ENCODE measurements at places on chromosomes 16 and 17.

GRCh38 chr16:56300891-56301850, 109.9 kb downstream of the GNAO1 start:
- DNase-seq, result peak; percentile 84

GRCh38 chr16:30447512-30448226, 2.0 kb upstream of the SEPHS2 start:
- DNase-seq, result no peak

- DNase-seq, result no peak
These were observed 151.1 kb upstream of the NOL11 start for GRCh38 chr17:67566656-67567055.

- DNase-seq, result no peak
These were observed 77.0 kb downstream of the MYH11 start for GRCh38 chr16:15779664-15780351.

GRCh38 chr17:83010206-83011200, 68.9 kb upstream of the METRNL start:
- DNase-seq, result peak; percentile 67

DNA sequence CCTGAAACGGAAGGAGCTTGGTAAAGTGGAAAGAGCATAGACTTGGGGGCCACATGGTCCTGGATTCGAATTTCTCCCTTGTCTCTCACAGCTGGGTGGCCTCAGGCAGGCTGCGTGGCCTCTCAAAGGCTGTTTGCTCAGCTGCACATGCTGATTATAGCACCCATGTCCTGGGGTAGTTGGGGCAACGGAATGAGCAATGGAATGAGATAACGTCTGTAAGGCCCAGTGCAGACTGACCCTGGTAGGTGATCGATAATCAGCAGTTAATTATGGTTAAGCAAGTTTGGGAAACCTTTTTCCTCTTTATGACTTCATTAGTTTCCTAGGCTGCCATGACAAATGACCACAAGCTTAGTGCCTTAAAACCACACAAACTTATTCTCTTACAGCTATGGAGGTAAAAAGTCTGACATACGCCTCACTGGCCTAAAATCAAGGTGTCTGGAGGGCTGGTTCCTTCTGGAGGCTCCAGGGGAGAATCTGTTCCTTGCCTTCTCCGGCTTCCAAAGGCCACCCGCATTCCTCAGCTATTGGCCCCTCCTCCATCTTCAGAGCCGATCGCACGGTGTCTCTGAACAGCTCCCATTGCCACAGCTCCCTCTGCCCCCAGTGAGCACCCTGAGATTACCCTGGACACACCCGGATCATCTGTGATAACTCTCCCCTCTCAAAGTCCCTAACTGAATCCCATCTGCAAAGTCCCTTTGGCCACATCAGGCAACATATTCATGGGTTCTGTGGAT, 294.9 kb upstream of the FOXF1 start:
- peak; percentile 64 for DNase-seq

DNA sequence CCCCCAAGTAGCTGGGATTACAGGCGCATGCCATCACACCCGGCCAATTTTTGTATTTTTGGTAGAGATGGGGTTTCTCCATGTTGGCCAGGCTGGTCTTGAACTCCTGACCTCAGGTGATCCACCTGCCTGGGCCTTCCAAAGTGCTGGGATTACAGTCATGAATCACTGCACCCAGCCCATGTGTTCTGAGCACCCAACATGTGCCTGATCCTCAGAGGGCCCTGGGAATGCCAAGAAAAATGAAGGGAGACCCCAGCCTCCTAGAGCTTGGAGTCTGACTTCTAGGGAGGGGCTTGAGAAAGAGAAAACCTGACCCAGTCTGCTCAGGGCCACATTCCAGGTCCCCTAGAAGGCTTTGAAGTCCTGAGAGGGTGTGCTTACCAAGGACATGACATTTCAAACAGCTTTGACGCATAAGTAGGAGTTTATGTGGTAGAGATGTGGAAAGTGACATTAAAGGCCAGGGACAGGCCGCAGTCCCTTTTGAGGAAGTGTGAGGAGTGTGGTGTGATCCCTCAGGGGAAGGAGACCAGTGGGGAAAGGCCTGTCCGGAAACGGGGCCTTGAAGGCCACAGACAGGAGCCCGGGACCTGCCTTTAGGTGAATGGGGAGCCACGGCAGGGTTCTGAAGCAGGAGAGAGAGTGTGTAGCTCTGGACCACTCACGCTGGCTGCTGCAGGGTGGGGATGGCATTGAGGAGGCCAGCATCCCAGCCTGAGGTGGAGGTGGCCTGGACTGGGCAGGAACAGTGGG, 1.1 kb upstream of the CCL22 start:
- no peak for DNase-seq

- no peak for DNase-seq
These were observed 231.6 kb upstream of the CDH5 start for GRCh38 chr16:66134875-66135274.

DNA sequence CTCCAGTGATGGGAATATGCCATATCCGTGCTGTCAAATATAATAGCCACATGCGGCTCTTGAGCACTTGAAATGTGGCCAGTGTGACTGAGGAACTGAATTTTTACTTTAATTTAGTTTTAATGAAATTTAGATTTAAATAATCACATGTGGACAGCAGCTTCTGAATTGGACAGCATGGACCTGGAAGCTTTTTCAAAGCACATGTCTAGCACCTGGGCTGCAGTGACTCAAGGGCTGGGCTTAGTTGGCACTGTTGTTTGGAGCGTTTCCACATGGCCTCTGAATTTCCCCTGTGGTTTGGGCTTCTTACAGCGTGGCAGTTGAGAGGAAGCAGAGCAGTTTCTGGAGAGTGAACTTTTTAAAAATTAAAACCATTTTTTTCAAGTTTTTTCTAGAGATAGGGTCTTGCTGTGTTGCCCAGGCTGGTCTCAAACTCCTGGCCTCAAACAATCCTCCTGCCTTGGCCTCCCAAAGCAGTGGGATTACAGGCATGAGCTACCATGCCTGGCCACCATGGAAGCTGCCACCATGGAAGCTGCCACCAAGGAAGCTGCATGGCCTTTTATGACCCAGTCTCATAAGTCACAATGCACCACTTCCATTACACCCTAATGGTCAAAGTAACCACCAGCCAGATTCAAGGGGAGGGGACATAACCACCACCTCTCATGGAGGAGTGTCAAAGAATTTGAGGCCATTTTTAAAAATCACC, 6.7 kb upstream of the TOB1 start:
- peak; percentile 48 for DNase-seq

GRCh38 chr16:4409081-4409932, 7.1 kb downstream of the CORO7 start:
- no peak for DNase-seq

- no peak for DNase-seq
These were observed 55.7 kb downstream of the ZNRF1 start for GRCh38 chr16:75054556-75054947.

Measured in fibroblast of lung (primary cell).